Activated CD4-positive, alpha-beta memory T cell treated with anti-CD3 and anti-CD28 coated beads for 36 hours (primary cell): ENCODE measurements at places on chromosomes 4 and X. TPM values are rescaled to one million over a fixed set of nuclear protein-coding genes. Genes with fewer than 3 reads are reported as not detected.

The FREM3 gene
- total RNA-seq = not detected

The FAM156A gene
- total RNA-seq = 19.5 TPM

The HNRNPD gene
- total RNA-seq = 398 TPM

The GIMD1 gene
- total RNA-seq = not detected

The CRMP1 gene
- total RNA-seq = not detected

The MXRA5 gene
- total RNA-seq = not detected

The MFAP3L gene
- 0.70 TPM for total RNA-seq
